Effector memory CD8-positive, alpha-beta T cell (primary cell): ENCODE measurements at places on chromosomes 12 and 14.

- no peak for DNase-seq
- no peaks in the 10 kb centered on the region for H3K36me3 ChIP-seq
- no peak overlapping the region for H3K4me3 ChIP-seq
- no peak overlapping the region for H3K27ac ChIP-seq
- no peaks in the 10 kb centered on the region for H3K27me3 ChIP-seq
Observed at GRCh38 chr12:99110212-99110611, 465.1 kb downstream of the APAF1 start.

- H3K36me3 ChIP-seq = no peaks in the 10 kb centered on the region
- no peak overlapping the region for H3K27ac ChIP-seq
- H3K4me1 ChIP-seq = no peaks in the 10 kb centered on the region
- H3K4me3 ChIP-seq = no peak overlapping the region
- DNase-seq = no peak
- H3K27me3 ChIP-seq = no peaks in the 10 kb centered on the region
Observed at GRCh38 chr14:32559590-32559989, 230.5 kb downstream of the AKAP6 start.

DNA sequence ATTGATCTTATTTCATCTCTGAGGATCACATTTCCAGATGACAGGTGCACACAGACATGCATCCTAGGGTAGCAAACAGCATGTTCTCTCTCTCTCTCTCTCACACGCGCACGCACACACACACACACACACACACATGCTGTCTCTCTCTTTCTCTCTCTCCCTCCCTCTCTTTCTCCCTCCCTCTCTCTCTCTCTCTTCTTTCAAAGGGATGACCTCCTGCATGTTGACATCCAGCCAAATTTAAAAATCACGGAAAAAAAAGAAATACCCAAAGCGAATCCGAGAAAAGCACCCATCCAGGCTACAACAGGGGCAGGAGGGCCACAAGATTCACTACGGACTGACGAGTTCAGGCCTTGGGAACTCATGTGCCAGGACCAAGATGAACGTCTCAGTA lies 2.3 kb downstream of the KSR2 start:
- peaks cover 83% of the 10 kb centered on the region for H3K27me3 ChIP-seq
- no peak for DNase-seq
- H3K4me1 ChIP-seq = peaks cover 3% of the 10 kb centered on the region
- H3K36me3 ChIP-seq = no peaks in the 10 kb centered on the region

DNA sequence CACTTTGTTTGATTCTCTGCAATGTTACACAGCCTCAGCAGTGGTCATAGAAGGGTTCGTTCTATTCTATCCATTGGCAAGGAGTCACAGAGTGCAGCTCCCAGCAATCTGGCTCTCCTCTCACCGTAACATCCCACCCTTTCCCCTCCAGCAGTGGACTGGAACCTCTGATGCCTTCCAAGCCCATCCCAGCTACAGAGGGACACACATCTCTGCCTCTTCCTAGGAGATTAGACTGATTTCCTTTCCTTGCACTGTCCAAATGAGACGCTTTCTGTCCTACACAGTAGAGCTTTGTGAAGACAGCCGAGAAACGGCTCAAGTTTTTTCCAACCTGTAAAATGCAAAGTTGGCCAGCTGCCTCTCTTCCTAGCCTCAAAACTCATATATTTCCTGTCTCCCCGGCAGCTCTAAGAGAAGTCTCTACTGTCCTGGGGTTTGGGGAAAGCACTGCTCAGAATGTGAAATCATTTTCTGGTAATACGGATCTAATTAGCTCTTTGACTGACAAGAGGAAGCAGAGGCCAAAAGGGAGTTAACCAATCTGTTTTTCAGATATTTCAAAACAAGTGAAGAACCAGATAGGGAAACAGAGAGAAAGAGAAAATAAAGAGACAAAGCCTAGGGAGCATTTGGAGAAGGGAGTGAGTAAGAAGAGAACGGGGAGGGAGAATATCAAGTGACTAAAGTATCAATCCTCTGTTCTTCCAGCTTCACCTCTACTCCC lies 516 bp downstream of the NINJ2 start:
- peaks cover 5% of the 10 kb centered on the region for H3K36me3 ChIP-seq
- H3K4me1 ChIP-seq = peaks cover 14% of the 10 kb centered on the region
- H3K27me3 ChIP-seq = peaks cover 13% of the 10 kb centered on the region

GRCh38 chr12:68227356-68227755 lies 1.7 kb upstream of the IL26 start:
- H3K27me3 ChIP-seq = no peaks in the 10 kb centered on the region
- H3K4me1 ChIP-seq = peaks cover 13% of the 10 kb centered on the region
- no peak overlapping the region for H3K4me3 ChIP-seq
- H3K27ac ChIP-seq = no peak overlapping the region
- DNase-seq = no peak
- H3K36me3 ChIP-seq = no peaks in the 10 kb centered on the region

DNA sequence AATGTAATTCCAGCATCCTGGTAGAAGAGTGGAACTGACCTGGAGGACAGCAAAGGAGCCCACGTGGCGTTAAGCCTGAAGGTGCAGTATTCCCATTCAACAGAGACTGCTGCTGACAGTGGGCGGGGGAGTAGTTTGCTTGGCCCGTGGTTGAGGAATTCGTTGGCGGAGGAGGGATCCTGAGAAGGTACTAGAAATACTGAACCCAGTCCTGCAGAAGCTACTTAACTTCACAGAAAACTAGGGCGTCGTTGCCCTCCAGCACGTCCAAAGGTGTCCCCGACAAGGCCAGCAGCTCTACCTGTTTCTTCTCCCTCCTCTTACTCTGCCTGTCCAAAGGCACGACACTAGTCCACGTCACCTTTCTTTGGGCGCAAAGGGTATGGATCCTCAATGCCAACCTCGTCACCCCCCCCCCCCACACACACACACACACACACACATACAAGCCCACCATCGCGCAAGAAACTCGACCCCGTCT lies 303 bp downstream of the PUS7L start:
- H3K4me1 ChIP-seq = peaks cover 38% of the 10 kb centered on the region
- no peak for DNase-seq
- H3K27ac ChIP-seq = peak overlapping the region; percentile 99
- H3K27me3 ChIP-seq = no peaks in the 10 kb centered on the region

DNA sequence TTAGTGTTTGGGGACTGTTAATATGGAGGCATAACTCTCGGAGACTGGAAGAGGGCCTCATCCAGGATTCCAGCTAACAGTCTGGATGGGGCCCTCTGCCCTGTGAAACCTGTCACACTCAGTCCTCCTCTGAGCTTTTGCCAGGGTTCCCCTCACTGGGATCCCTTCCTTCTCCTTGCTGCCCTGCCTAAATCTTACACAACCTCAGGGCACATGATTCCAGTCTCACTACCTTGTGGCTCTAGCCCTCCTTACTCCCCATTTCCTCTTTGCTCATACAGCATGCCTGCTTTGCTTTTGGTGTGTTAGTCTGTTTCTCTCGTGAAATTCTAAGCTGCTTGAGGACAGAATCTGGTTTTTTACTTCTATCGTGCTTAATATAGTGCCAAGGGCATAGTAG lies 942 bp upstream of the GSG1 start:
- H3K27me3 ChIP-seq = peaks cover 13% of the 10 kb centered on the region
- H3K36me3 ChIP-seq = peaks cover 19% of the 10 kb centered on the region
- H3K27ac ChIP-seq = no peak overlapping the region
- H3K4me1 ChIP-seq = peaks cover 13% of the 10 kb centered on the region
